ENCODE measurements at places on chromosomes 3 and 15. TPM values are rescaled to one million over a fixed set of nuclear protein-coding genes. Genes with fewer than 3 reads are reported as not detected.

The TEX55 gene
- not detected for total RNA-seq

The MEIS2 gene
- 42.9 TPM for total RNA-seq

The GXYLT2 gene
- 11.6 TPM for total RNA-seq

The IFT122 gene
- 21.2 TPM for total RNA-seq

The MTFMT gene
- 16.4 TPM for total RNA-seq

The GP9 gene
- total RNA-seq, result not detected

The CHP1 gene
- total RNA-seq, result 137 TPM

The NTRK3 gene
- 0.44 TPM for total RNA-seq

The CGNL1 gene
- 0.72 TPM for total RNA-seq

The TRIM42 gene
- total RNA-seq, result not detected

The SLC9A9 gene
- total RNA-seq, result 8.8 TPM

The HIGD1A gene
- 75.3 TPM for total RNA-seq

The ATP8B4 gene
- total RNA-seq, result 2.7 TPM

The PRR20G gene
- not detected for total RNA-seq

The TNFAIP8L3 gene
- 2.9 TPM for total RNA-seq

The C3orf70 gene
- total RNA-seq, result 0.22 TPM

The BUB1B gene
- total RNA-seq, result 45.2 TPM

The PLCD1 gene
- 16.0 TPM for total RNA-seq

The SLC25A26 gene
- total RNA-seq, result 16.9 TPM

The NR2E3 gene
- total RNA-seq, result 0.57 TPM

The ARHGAP31 gene
- total RNA-seq, result 19.5 TPM

The DNAJA4 gene
- total RNA-seq, result 1.9 TPM

The FGD5 gene
- 0.22 TPM for total RNA-seq

The ANXA2 gene
- 2,850 TPM for total RNA-seq

The TRANK1 gene
- total RNA-seq, result 10.7 TPM

The IL17RE gene
- total RNA-seq, result 0.72 TPM

The DALRD3 gene
- total RNA-seq, result 54.1 TPM

The LRRC31 gene
- not detected for total RNA-seq

The REC114 gene
- not detected for total RNA-seq

Measured in placental pericyte (primary cell).